GM23338 (cell line): ENCODE measurements at places on chromosomes 13 and 19. TPM values are rescaled to one million over a fixed set of nuclear protein-coding genes. Genes with fewer than 3 reads are reported as not detected.
A peak's percentile ranks its signal among the peaks of the same experiment; 100 is the strongest.

Gene CYP4F11
- total RNA-seq, result not detected in 2 replicates

Gene LYPD5
- 0.54 and 1.1 TPM in 2 replicates for total RNA-seq

Gene CDC42EP5
- 0.35 and 3.4 TPM in 2 replicates for total RNA-seq

GRCh38 chr13:83941701-83942335 is 59.5 kb upstream of the SLITRK1 start:
- no peaks in the 10 kb centered on the region for H3K27me3 ChIP-seq
- H3K4me3 ChIP-seq, result no peak overlapping the region
- DNase-seq, result peak; percentile 39
- peak overlapping the region; percentile 62; the same call in 1 of the 2 replicates for H3K27ac ChIP-seq
- H3K4me1 ChIP-seq, result peaks cover 15% of the 10 kb centered on the region; the same call in 1 of the 2 replicates

DNA sequence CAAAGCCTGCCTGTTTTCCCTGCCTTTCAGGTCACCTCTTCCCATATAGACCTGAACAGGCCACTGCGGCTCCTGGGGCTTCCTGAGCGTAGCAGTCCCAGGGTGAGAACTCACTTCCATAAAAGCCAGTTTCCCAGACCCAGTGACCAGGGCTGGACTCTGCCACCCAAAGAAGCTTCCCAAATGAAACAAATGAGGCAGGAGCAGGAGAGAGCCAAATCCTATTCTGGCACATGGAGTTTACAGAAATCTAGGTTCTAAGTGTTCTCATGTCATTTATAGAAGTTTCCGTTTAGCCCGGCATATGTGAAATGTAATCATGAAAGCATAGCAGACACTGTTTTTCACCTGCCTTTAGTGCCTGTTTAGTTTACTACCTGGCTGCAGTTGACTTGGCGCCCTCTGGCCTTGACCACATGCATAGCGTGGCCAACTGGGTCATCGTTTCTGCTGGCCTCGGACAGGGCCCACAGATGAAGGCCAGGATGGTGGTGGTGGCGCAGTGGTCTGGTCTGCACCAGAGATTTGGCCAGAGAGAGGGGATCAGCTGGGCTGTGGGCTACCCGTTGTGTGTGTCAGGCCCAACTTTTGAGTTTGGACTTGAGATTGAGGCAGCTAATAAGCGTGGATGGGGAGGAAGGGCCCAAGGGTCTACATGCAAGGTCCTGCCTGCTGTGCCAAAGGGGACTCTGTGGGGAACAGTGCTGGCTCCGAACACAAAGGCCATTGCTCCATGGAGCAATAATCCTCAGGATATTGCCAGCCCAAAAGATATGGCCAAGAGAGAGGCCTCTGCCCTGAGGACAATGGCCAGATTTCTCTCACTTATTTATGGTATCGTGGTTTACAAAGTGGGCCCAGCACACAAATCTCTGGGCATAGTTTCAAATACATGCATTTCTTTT is 43.3 kb downstream of the NFIX start:
- H3K4me3 ChIP-seq, result no peak overlapping the region
- H3K36me3 ChIP-seq, result no peaks in the 10 kb centered on the region
- H3K27me3 ChIP-seq, result peaks cover 37% of the 10 kb centered on the region; the same call in 1 of the 2 replicates
- no peak overlapping the region for H3K27ac ChIP-seq
- peaks cover 11% of the 10 kb centered on the region; the same call in 1 of the 2 replicates for H3K4me1 ChIP-seq

- no peak for DNase-seq
- H3K4me3 ChIP-seq, result no peak overlapping the region
- no peaks in the 10 kb centered on the region for H3K27me3 ChIP-seq
- no peaks in the 10 kb centered on the region for H3K36me3 ChIP-seq
- H3K4me1 ChIP-seq, result no peaks in the 10 kb centered on the region
- no peak overlapping the region for H3K27ac ChIP-seq
These were observed 109.6 kb upstream of the CACNA1A start for GRCh38 chr19:13615890-13616289.

DNA sequence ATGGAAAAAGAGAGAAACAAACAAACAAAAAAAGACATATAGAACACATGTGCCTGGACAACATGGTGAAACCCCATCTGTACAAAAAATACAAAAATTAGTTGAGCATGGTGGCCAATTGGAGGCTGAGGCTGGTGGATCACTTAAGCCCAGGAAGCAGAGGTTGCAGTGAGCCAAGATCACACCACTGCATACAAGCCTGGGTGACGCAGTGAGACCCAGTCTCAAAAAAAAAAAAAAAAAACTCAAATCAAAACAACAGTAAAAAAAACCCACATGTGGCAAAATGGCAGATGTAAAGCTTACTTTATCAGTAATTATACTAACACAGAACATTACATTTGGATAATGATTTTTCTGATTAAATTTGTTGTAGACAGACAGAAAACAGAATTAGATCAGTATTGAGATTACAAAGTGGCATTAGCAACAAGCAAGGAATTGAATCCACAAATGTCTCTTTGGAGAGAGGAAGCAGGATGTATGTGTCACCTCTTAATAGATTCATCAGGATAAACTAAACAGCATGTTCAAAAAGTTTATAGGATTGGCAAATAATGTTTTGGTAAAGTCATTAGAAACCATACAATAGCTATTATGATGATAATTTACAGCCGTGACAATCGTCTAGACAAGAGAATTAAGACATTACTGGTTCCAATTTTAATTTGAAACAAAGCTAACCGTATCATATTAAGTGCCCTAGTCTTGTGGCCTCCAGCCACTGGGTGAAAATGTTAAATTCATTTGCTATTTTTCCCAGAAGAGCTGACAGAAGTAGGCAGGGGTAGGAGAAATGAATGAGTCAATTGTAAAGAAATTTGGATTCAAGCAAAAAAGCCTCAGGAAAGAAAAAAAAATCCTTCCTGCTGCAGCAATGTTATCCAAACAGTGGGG is 206.0 kb downstream of the FGF14 start:
- no peak overlapping the region for H3K4me3 ChIP-seq
- no peaks in the 10 kb centered on the region for H3K27me3 ChIP-seq
- no peak for DNase-seq
- H3K27ac ChIP-seq, result no peak overlapping the region

GRCh38 chr19:38210458-38210987 is 13.5 kb downstream of the DPF1 start:
- H3K27ac ChIP-seq, result peak overlapping the region; percentile 77
- DNase-seq, result peak; percentile 97
- peaks cover 14% of the 10 kb centered on the region for H3K4me1 ChIP-seq
- no peaks in the 10 kb centered on the region for H3K27me3 ChIP-seq
- peak overlapping the region; percentile 80 for H3K4me3 ChIP-seq
